ENCODE measurements at places on chromosomes 6 and 20.

- no peak for DNase-seq
These were observed 16.4 kb upstream of the ENPP4 start for GRCh38 chr6:46113370-46113769.

GRCh38 chr6:100160930-100161329, 166.9 kb upstream of the MCHR2 start:
- DNase-seq = no peak

- DNase-seq = no peak
These were observed 152.3 kb downstream of the ALDH8A1 start for GRCh38 chr6:134797400-134798113.

- no peak for DNase-seq
These were observed 5.8 kb upstream of the ADAM33 start for GRCh38 chr20:3687655-3688054.

GRCh38 chr6:148247386-148248063, 95.1 kb upstream of the SASH1 start:
- DNase-seq = no peak

GRCh38 chr6:57267586-57268293, 45.6 kb upstream of the RAB23 start:
- DNase-seq = peak; percentile 35

DNA sequence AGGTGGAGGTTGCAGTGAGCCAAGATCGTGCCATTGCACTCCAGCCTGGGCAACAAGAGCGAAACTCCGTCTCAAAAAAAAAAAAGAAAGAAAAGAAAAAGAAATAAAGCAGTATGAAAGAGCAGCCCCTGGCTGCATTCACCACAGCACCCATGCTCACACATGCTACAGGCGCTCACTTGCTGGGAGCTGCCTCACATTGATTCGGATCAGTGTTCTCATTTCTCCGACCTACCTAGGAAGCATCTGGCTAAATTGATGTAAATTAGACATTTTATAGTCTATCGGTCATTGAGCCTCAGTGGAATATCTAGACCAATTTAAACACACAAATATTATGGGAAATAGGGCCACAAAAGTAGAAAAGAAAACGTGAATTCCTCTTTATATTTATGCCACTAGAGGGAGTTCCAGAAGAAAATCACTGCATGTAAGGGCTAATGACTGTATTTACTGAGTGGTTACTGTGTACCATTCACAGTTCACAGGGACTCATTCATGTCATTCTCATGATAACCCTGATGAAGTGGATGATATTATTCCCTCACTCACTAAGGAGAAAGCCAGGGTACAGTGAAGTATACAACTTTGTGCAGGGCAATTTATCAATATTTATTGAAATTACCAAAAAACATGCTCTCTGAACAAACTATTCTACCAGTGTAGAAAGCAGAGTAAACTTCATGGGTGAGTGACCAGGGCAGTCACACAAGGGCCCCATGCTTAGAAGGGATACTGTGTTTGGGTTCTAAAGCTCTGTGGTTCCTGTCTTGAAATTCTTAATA, 5.3 kb upstream of the MOG start:
- DNase-seq = no peak

DNA sequence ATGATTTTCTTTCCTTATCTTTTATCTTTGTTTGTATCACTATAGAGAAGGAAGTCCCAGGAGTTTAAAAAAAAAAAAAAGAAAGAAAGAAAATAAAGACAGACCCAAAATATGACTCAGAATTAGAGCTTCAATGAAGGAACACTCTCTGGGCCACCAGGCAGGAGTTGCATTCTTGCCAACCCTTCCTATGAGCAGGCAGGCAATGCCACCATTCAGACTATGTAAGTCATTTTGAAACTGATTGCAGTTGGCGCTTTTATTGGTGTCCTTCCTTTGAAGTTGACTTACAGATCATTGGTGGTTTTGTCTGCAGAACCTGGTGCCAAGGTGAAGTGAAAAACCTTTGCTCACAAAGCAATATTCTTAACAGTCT, 50.3 kb downstream of the MYB start:
- DNase-seq = no peak

DNA sequence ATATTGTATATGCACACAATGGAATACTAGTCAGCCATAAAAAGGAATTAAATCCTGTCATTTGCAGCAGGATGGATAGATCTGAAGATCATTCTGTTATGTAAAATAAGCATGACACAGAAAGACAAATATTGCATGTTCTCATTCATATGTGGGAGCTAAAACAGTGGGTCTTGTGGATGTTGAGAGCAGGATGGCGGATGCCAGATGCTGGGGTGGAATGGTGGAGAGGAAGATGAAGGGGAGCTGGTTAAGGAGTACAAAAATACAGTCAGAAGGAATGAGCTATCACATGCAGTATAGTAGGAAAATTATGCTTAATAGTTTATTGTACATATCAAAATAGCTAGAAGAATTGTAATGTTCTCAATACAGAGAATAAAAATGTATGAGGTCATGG, 41.8 kb downstream of the THBS2 start:
- no peak for DNase-seq

DNA sequence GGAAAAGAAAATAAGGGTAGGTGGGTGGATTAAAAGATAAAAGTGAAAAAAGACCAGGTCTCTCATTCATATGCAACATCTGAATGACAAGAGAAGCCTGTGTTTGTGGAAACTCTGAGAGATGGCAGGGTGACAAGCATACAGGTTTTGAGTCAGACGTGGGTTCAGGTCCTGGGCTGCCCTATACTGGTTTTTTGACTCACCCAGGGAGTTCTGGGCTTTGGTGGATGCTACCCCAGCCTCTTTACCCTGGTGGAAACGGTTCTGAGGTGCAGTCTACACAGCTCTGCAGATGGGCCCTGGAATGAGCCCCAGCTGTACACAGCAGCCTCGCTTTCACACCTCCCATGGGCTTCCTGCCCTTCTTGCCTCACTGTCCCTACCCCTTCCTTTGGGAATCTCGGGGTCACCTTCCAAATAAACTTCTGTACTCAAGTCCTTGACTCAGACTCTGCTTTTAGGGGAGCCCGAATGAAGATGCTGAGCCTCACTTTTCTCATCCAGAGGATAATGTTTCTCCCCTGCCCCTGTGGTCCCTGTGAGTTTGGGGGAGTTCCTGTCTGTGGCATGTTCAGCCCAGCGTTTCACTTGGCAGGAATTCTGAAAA, 77.7 kb upstream of the CLDN20 start:
- DNase-seq = peak; percentile 71

- DNase-seq = no peak
These were observed 463.0 kb downstream of the CDKAL1 start for GRCh38 chr6:20997143-20997769.

DNA sequence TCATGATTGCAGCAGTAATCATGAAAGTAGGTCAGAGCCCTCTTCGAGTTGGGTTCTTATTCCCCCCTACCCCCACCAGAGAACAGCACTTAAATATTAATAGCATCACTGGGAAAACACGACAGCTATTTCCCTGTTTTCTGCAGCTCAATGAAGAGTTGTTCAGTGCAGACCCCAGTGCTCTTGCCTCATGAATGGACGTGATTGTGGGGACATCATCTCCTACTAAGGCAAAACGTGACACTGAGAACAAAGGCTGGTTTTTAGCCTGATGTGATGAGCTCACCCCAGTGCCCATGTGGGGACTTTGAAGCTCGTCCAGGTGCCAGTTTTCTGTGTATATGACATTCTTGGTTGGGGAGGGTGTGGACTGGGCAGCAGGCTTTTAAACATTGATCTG, 105.9 kb downstream of the SLC35F1 start:
- no peak for DNase-seq

GRCh38 chr6:139204978-139205377, 70.1 kb downstream of the HECA start:
- no peak for DNase-seq

DNA sequence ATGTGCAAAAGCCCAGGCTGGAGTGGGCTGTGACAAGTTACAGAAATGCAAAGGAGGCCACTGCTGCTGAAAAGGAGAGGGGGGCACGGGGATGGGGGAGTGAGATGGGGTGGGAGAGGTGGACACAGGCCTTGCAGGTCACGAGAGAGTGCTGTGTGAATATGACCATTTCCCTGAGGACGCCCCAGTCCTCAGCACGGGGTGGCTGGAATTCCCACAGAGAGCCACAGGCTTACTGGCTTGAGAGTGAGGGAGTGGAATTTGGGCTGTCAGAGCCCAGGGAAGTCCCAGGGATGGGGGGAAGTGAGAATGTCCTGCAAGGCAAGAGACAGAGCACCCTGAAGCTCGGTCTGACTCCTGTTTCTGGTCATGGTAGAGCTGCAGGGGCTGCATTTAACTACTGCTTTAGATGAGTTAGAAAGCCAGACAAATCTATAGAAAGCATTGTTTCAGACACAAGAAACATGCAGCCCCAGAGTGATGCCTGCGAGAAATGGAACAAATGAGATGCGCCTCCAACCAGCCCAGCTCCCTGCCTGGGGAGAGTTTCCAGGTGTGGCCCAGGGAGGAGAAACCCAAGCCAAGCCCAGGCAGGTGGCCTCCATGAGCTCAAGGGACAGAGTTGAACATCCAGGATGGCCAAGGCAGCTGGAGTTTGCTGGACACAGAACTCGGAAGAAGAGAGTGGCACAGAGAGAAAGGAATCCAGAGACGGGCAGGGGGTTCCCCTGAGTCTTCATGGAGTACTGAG, 30.5 kb downstream of the NPEPL1 start:
- no peak for DNase-seq

DNA sequence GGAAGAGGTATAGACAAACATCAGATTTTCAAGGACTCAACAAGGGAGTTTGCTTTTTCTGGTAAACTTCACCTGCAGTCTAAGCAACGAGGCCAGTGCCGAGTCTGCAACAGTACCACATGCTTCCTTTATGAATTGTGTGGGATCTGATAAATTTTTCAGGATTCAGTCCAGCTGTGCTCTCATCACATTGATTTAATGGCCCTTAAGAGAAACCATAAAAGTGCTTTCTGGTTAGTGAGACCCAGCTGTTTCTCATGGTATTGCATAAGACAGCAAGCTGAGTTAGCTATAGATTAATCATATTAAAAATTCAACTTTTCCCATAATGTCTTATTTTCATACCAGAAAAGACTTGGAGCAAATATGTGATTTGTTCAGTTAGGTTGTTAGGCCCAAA, 291.4 kb downstream of the CENPW start:
- no peak for DNase-seq

GRCh38 chr6:163577404-163577803, 162.9 kb downstream of the QKI start:
- DNase-seq = no peak

DNA sequence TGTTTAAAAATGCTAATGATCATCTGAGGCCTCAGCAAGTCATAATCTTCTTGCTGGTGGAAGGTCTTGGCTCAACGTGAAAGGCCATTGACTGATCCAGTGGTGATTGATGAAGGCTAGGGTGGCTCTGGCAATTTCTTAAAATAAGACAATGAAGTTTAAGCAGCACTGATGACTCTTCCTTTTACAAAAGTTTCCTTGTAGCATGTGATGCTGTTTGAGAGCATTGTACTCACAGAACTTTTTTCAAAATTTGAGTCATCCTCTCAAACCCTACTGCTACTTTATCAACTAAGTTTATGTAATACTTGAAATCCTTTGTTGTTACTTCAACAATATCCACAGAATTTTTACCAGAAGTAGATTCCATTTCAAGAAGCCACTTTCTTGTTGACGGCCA, 382.3 kb downstream of the ESR1 start:
- no peak for DNase-seq

DNA sequence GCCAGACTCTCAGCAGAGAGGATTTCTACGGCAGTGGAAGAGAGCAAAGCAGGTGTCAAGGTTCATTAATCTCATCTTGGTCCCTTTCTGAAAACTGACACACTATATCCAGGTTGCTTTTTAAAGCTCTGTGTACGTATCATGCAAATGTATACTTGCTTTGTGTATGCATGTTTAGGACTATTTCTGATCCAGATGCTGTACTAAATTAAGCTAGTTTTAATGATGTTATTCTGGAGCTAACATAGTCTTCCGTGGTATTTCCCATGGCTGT, 59.2 kb upstream of the SNX9 start:
- DNase-seq = no peak

DNA sequence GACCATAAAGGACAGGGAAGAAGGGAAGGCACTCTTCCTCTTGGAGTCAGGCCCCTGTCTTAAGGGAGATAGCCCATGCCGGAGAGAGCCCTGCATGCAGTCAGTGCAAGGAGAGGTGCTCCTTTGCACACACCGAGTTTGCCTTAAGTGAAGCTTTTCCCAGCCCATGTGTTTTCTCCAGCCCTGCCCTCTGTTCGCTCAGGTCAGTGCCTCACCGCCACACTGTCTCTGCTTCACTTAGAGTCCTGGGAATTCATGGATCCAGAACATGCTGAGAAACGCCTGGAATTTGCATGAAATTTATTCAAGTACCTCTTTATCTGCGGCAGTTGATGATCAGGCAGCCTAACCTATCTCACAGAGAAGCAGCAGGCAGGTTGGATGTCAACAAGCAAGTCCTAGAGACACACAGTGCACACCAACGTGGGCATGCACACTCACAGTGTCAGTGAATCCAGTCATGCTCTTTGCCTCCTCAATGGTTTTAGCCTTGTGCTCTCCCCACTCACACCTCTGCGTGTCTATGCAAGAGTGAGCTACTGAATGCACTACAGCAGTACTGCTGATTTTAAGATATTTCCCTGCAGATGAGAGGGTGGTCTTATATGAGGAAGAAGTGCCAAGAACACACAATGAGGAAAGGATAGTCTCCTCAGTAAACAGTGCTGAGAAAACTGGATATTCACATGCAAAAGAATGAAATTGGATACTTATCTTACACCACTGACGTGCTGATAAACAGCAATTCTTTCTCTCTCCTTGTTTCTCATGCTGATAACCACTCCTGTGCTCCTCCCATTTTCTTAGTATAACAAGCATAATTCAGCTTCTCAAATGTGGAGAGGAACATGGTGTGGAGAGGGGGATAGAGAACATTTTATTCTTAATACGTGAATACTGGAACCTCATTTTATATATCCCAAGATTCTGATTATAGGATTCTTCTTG, 295.1 kb upstream of the CDYL start:
- DNase-seq = no peak

DNA sequence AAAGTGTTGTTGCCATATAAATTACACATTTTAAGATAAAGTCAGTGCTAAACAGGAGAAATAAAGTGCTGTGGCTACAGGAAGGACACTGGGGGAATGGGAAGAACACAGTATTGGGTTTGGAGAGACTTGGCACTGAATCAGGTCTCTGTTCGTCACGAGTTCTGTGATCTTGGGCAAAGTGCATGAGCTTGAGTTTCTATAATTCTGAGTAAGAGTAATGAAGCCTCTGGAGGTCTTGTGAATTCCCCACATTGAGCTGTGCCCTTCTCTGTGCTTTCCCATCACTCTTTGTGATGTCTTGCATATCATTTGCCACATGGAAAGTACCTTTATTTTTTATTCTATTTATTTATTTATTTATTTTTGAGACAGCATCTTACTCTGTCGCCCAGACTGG, 16.8 kb upstream of the EEF1A1 start:
- no peak for DNase-seq

- DNase-seq = no peak
These were observed 15.9 kb downstream of the NT5E start for GRCh38 chr6:85465762-85466161.

DNA sequence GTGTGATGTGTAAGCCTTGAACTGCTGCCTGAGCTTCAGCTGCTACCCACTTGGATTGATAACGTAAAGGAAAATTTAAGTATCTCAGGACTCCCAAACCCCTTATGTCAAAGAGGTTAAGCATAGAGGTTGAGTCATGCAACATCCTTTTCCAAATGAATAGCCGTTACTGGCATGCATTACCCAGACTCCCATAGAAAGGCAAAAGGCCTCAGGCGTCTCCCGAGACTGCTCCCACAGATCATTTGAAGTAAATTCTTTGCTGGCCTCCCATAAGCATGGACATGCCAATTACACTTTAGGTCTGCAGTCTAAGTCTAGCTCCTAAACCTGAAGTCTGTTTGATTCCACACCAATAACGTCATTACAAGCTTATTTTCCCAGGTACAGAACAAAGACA, 14.7 kb downstream of the IPCEF1 start:
- no peak for DNase-seq
